ENCODE measurements at places on chromosomes 3 and 15. TPM values are rescaled to one million over a fixed set of nuclear protein-coding genes. Genes with fewer than 3 reads are reported as not detected.

The RHO gene
- polyA plus RNA-seq: 0.04 TPM

The THBS1 gene
- polyA plus RNA-seq: 0.42 TPM

The FANCD2OS gene
- not detected for polyA plus RNA-seq

The SNURF gene
- 8.4 TPM for polyA plus RNA-seq

The LRTM1 gene
- polyA plus RNA-seq: not detected

The XCR1 gene
- polyA plus RNA-seq: 0.06 TPM

The MAGEL2 gene
- polyA plus RNA-seq: not detected

The HDAC11 gene
- polyA plus RNA-seq: 0.76 TPM

The PLA2G4E gene
- not detected for polyA plus RNA-seq

The GOLGA6D gene
- polyA plus RNA-seq: not detected

The RTP3 gene
- not detected for polyA plus RNA-seq

The MKRN3 gene
- polyA plus RNA-seq: 0.61 TPM

The SLC28A2 gene
- not detected for polyA plus RNA-seq

The WDR93 gene
- not detected for polyA plus RNA-seq

The GOLGA6L7 gene
- not detected for polyA plus RNA-seq

The BDH1 gene
- polyA plus RNA-seq: 21.1 TPM

The B3GNT5 gene
- 0.22 TPM for polyA plus RNA-seq

The CAND2 gene
- polyA plus RNA-seq: 0.34 TPM

The LRRC31 gene
- polyA plus RNA-seq: not detected

The COLQ gene
- 2.5 TPM for polyA plus RNA-seq

The KCNH8 gene
- polyA plus RNA-seq: 12.7 TPM

The SKIC8 gene
- 31.4 TPM for polyA plus RNA-seq

The SLC12A8 gene
- polyA plus RNA-seq: 1.1 TPM

The ATP2B2 gene
- polyA plus RNA-seq: not detected

The IL16 gene
- polyA plus RNA-seq: 181 TPM

The CERS3 gene
- polyA plus RNA-seq: 0.13 TPM

The LRCH3 gene
- polyA plus RNA-seq: 30.2 TPM

The TPRG1 gene
- polyA plus RNA-seq: 0.21 TPM

The RETNLB gene
- not detected for polyA plus RNA-seq

The ZNF35 gene
- 1.4 TPM for polyA plus RNA-seq

The ACOX2 gene
- not detected for polyA plus RNA-seq

The KBTBD12 gene
- polyA plus RNA-seq: not detected
